Epithelial cell of proximal tubule (primary cell): ENCODE measurements at places on chromosomes 11 and 22. TPM values are rescaled to one million over a fixed set of nuclear protein-coding genes. Genes with fewer than 3 reads are reported as not detected.

The UCP2 gene
- 86.2 and 139 TPM in 2 replicates for total RNA-seq

The DERL3 gene
- 0.12 and 2.3 TPM in 2 replicates for total RNA-seq

The GPR83 gene
- total RNA-seq: 0.07 and 0.12 TPM in 2 replicates

The RAB39A gene
- 0.43 and 1.3 TPM in 2 replicates for total RNA-seq

The ANO1 gene
- total RNA-seq: 0.07 and 1.2 TPM in 2 replicates
